ENCODE measurements at places on chromosomes 6 and 20. TPM values are rescaled to one million over a fixed set of nuclear protein-coding genes. Genes with fewer than 3 reads are reported as not detected.
A peak's percentile ranks its signal among the peaks of the same experiment; 100 is the strongest.

DNA sequence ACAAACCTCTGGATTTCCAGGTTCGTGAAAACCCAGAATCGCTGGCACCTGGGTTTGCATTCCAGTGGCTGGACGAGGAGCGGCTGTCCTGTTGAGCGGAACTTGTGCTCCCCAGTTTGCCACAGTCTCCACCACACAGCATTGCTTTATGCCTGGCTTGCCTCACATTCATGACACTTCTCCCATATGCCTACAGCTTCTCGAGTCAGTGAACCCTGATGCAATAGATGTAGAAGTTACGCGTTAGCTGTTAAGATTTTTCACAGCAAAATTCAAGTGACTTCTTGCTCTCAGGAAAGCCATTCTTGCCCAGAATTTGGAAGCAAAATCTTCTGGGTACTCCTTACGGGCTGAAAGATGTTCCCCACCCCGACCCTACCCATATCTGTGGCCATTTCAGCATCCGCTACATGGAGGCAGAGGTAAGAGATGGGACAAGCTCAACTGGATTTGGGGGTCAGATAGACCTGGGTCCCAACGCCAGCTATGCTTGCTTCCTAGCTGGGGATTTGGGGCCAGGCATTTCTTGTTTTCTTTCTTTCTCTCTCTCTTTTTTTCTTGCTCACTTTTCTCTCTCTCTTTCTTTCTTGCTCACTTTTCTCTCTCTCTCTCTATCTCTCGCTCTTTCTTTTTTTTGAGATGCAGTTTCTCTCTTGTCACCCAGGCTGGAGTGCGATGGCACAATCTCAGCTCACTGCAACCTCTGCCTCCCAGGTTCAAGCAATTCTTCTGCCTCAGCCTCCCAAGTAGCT lies 12.4 kb upstream of the GDAP1L1 start:
- H3K27ac ChIP-seq: no peak overlapping the region
- peaks cover 3% of the 10 kb centered on the region for H3K4me1 ChIP-seq
- no peak for DNase-seq
- H3K36me3 ChIP-seq: peaks cover 2% of the 10 kb centered on the region
- H3K27me3 ChIP-seq: no peaks in the 10 kb centered on the region
- no peak overlapping the region for H3K4me3 ChIP-seq

GRCh38 chr20:62723351-62723750 lies 14.7 kb downstream of the NTSR1 start:
- peaks cover 6% of the 10 kb centered on the region for H3K4me1 ChIP-seq
- peaks cover 3% of the 10 kb centered on the region for H3K36me3 ChIP-seq
- no peak for DNase-seq
- no peak overlapping the region for H3K4me3 ChIP-seq
- H3K27me3 ChIP-seq: no peaks in the 10 kb centered on the region

DNA sequence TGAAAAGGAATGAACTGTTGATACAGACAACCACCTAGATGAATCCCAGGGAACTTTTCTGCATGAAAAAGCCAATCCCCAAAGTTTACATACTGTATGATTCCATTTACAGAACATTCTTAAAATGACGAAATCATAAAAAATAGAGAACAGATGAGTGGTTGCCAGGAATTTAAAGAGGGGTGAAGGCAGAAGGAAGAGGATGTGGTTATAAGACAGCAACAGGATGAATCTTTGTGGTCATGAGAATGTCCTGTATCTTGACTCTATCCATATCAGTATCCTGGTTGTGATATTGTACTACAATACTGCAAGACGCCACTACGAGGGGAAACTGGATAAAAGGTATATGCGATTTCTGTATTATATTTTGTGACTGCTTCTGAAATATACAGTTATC lies 70.1 kb upstream of the EMILIN3 start:
- peak overlapping the region; percentile 78 for H3K4me3 ChIP-seq
- peaks cover 34% of the 10 kb centered on the region for H3K4me1 ChIP-seq
- no peaks in the 10 kb centered on the region for H3K27me3 ChIP-seq

DNA sequence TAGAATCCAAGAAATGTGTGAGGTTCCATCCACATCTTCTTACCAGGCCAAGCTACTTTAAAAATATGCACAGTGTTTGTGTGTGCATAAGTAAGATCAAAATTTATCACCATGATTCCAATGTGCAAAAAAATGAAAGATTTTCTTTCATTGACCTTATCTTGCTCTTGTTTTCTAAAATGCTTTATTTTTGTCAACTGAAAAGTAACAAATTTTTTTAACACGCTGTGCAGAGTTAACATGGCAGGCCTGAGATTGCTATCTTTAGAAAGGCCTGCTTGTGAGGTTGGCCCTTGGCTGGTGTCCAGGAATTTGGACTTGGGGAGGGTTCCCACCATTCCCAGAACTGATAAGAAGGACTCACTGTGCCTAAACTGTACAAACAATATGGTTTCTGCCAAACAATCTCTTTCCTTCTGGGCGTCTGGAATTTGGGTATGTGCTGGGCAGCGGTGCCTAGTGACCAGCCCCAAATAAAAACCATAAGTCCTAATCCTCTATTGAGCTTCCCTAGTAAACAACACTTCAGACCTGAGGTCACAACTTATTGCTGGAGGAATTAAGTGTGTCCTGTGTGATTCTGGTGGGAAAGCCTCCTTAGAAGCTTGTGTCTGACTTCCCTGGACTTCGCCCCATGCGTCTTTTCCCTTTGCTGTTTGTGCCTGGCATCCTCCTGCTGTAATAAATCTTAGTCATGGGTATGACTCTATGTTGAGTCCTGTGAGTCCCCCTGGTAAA lies 19.8 kb upstream of the MYLIP start:
- H3K4me3 ChIP-seq: no peak overlapping the region
- no peak for DNase-seq
- H3K36me3 ChIP-seq: no peaks in the 10 kb centered on the region
- no peak overlapping the region for H3K27ac ChIP-seq
- H3K4me1 ChIP-seq: no peaks in the 10 kb centered on the region

GRCh38 chr6:34554291-34555006 lies 1.7 kb downstream of the SPDEF start:
- peaks cover 12% of the 10 kb centered on the region for H3K4me1 ChIP-seq
- no peaks in the 10 kb centered on the region for H3K36me3 ChIP-seq
- no peak overlapping the region for H3K27ac ChIP-seq
- H3K4me3 ChIP-seq: no peak overlapping the region
- H3K27me3 ChIP-seq: peaks cover 9% of the 10 kb centered on the region

- H3K4me3 ChIP-seq: no peak overlapping the region
- peak overlapping the region; percentile 16 for H3K27ac ChIP-seq
- peaks cover 37% of the 10 kb centered on the region for H3K4me1 ChIP-seq
- H3K36me3 ChIP-seq: peaks cover 6% of the 10 kb centered on the region
- no peak for DNase-seq
Measured at GRCh38 chr20:49685809-49686208, 27.9 kb downstream of the B4GALT5 start.

- peaks cover 5% of the 10 kb centered on the region for H3K27me3 ChIP-seq
- DNase-seq: no peak
- no peaks in the 10 kb centered on the region for H3K36me3 ChIP-seq
- H3K4me1 ChIP-seq: no peaks in the 10 kb centered on the region
- H3K4me3 ChIP-seq: no peak overlapping the region
Measured at GRCh38 chr6:117919775-117920729, 13.0 kb downstream of the SLC35F1 start.

DNA sequence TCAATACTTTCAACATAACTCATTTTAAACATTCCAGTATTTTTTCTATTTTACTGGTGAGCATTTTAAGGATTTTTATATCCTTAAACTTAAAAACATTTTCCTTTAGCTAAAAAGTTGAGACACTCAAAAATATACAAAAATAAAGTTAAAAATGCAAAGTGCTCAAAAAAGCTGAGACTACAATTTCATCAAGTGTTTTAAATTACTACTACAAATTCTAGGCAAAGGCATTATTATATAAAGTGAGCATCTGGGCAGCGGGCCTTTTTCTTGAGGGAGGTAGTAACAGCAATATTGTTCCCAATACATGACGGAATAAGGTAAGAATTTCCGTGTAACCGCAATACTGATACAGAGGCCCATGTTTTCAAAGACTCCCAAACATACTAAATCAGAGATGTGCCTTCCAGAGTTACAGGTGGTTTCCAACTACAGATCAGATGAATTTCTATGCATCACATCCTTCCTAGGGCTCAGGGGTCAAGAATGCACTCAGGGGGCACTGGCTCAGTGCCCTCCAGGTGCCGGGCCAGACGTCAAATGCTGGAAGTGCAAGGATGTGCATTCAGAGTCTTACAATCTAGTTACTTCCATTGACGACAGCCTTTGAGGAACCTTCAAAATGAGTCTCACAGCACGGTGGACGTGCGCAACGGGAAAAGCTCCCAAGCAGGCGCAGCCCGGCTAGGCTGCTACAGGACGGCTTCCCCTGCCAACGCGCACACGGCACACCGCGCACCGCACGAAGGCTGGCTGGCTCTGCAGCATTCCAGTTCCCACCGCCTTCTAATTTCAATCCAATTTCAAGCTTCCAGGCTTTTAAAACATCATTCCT lies 1.7 kb downstream of the PHF10 start:
- H3K4me1 ChIP-seq: peaks cover 33% of the 10 kb centered on the region
- no peak for DNase-seq
- peaks cover 3% of the 10 kb centered on the region for H3K36me3 ChIP-seq

- DNase-seq: no peak
- peaks cover 4% of the 10 kb centered on the region for H3K4me1 ChIP-seq
Measured at GRCh38 chr20:1310071-1310470, 18.9 kb downstream of the SDCBP2 start.

ANKEF1 gene
- total RNA-seq: 1.8 TPM

DNA sequence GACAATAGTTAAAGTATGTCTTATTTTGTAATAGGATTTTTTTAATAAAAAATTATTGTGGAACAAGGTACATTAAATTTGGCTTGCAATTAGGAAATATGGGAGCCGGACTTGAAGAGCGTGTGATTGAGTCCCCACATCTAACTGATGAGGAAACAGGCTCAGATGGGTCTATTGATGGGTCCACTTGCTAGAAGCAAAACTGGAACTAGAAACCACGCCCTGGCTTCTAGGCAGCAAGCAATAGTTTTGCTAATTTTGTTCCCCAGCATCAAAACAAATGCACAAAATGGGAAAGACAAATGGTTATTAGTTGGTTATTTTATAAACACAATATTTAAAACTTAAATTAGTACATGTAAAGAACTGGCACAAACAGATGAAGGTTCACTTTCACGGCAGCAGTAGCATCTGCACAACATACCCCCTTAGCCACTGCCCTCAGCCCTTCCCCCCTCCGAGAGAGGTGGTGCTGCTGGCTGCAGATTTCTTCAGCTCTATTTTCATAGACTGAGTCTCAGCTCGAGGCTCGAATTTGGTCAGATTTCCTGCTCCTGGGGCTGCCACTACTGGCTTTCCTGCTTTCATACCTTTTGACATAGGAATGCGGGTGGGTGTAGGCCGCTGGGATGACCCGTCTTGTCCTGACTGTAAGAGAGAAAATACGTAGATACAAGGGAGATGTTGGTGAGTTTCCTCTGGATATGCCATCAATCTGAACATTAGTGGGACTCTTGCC lies 23.8 kb upstream of the TMEM30A start:
- no peaks in the 10 kb centered on the region for H3K36me3 ChIP-seq
- H3K4me1 ChIP-seq: peaks cover 2% of the 10 kb centered on the region
- no peak overlapping the region for H3K4me3 ChIP-seq

GRCh38 chr6:42259286-42259685 lies 41.6 kb upstream of the MRPS10 start:
- no peak for DNase-seq
- H3K27me3 ChIP-seq: no peaks in the 10 kb centered on the region
- H3K4me3 ChIP-seq: no peak overlapping the region
- H3K27ac ChIP-seq: no peak overlapping the region

GRCh38 chr6:125193208-125193607 lies 39.6 kb downstream of the TPD52L1 start:
- no peaks in the 10 kb centered on the region for H3K36me3 ChIP-seq
- DNase-seq: no peak
- no peak overlapping the region for H3K4me3 ChIP-seq

KCNK16 gene
- total RNA-seq: not detected

DNA sequence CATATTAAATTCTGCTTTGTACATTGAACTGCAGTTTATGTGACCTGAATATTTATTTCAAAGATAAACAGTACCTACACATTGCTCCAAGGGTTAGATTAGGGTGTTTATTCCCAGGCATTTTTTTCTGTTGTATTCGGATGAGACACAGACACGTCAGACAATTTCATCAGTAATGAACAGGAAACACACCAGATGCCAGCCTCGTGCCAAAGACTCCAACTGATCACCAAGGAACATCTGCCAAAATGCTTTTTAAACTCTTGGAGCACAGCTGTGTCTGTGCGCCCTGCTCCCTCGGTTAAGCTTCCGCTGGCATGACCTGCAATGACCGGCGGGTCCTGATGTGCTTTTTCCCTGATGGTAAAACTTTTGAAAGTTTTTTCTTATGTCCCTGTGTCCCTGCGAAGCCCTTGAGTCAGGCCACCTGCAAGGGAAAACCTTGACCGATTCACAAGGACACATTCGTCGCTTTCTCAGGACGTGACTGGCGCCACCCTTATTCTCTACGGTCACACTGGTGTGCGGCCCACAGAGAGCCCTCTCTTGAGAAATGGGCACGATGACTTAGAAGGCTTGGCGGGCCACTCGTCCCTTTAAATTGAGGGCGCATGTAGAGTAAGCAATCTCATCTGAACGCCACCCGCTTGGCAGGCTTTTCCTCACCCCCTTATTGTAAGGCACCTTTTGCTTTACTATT lies 173.9 kb downstream of the QKI start:
- peaks cover 5% of the 10 kb centered on the region for H3K27me3 ChIP-seq
- H3K4me3 ChIP-seq: no peak overlapping the region
- H3K27ac ChIP-seq: no peak overlapping the region
- no peak for DNase-seq
- H3K36me3 ChIP-seq: no peaks in the 10 kb centered on the region

- H3K4me3 ChIP-seq: no peak overlapping the region
- H3K4me1 ChIP-seq: peaks cover 19% of the 10 kb centered on the region
- H3K27ac ChIP-seq: peak overlapping the region; percentile 63
- DNase-seq: no peak
- peaks cover 10% of the 10 kb centered on the region for H3K27me3 ChIP-seq
Measured at GRCh38 chr6:31711233-31711632, 3.9 kb upstream of the LY6G6D start.

GJA10 gene
- total RNA-seq: not detected

OXT gene
- 0.62 TPM for total RNA-seq

TRIM10 gene
- total RNA-seq: 0.37 TPM

- no peaks in the 10 kb centered on the region for H3K27me3 ChIP-seq
- no peak overlapping the region for H3K27ac ChIP-seq
- H3K36me3 ChIP-seq: no peaks in the 10 kb centered on the region
- peaks cover 4% of the 10 kb centered on the region for H3K4me1 ChIP-seq
- DNase-seq: no peak
Measured at GRCh38 chr6:128099571-128100197, 198.8 kb upstream of the THEMIS start.

DNA sequence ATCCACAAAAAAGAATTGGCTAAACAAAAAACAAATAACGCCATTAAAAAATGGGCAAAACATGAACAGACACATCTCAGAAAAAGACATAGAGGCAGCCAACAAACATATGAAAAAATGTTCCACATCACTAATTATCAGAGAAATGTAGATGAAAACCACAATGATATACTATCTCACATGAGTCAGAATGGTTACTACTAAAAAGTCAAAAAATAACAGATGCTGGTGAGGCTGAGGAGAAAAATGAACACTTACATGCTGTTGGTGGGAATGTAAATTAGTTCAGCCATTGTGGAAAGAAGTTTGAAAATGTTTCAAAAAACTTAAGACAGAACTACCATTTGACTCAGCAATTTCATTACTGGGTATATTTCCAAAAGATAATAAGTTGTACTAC lies 430.1 kb upstream of the JAG1 start:
- H3K27me3 ChIP-seq: no peaks in the 10 kb centered on the region
- H3K27ac ChIP-seq: no peak overlapping the region
- no peaks in the 10 kb centered on the region for H3K4me1 ChIP-seq
- no peak for DNase-seq
- H3K4me3 ChIP-seq: no peak overlapping the region
